Stimulated activated CD8-positive, alpha-beta memory T cell treated with anti-CD3 and anti-CD28 coated beads, Interleukin-15, amount 100 ng/mL, for 4 hours (primary cell): ENCODE measurements at places on chromosomes 13 and 19.

- DNase-seq: no peak
Measured at GRCh38 chr13:111401755-111402154, 81.3 kb downstream of the TEX29 start.

DNA sequence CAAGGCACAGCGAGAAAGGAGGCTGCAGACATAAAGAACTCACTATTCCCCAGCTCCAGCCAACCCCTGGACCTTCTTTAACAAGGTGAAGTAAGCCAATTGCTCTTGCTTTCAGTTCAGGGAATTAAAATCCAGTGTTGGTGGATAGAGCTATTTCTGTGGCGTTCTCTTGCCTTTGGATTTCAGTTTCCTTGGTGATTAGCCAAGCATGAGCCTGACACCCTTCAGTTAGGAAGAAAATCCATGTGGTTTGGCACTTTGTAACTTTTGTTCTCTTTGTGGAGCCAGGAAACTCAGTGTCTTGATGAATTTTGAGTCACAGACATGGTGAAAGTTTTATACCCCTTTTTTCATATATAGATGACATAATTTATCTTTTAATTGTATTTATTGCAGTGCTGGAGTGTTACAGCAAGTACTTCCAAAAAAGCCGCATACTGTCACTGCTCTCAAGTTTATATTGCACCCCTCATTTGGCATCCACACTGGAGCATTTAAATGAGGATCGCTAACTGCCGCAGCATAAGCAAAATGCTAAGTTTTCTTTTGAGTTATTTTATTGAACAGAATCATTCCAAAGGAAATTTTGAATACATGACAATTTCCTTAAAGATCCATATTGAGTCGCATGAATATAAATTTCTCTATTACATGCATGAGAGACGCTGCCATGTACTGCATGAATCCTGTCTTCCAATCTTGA, 406.8 kb downstream of the MYO16 start:
- no peak for DNase-seq

DNA sequence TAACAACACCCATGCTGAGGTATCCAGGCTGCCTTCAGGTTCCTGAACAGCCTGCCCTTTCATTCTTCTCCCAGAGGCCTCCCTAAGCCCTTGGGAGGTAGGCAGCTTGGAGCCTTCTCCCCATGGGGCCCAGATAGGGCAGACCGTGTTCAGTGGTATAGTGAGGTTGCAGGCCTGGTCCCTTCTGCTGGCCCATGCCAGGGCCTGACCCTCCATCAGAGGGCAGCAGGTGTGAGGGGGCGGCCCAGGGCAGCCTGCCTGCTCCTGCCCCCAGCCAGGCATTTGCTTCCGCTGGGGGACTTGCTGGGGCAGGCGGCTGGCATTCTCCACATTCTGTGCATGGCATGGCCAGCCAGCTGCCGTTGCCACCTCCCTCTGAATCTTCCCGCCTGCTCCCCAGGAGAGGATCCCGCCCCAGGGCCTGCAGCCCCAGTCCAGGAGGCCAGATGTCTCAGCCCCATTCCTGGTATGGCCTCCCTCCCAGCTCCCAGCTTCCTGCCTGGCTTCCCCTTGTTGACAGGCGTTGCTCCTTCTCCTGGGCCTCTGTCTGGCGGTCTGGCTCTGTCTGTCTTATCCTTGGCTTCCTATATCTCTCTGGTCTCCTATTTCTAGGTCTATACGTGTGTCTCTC, 8.9 kb downstream of the CIC start:
- no peak for DNase-seq

DNA sequence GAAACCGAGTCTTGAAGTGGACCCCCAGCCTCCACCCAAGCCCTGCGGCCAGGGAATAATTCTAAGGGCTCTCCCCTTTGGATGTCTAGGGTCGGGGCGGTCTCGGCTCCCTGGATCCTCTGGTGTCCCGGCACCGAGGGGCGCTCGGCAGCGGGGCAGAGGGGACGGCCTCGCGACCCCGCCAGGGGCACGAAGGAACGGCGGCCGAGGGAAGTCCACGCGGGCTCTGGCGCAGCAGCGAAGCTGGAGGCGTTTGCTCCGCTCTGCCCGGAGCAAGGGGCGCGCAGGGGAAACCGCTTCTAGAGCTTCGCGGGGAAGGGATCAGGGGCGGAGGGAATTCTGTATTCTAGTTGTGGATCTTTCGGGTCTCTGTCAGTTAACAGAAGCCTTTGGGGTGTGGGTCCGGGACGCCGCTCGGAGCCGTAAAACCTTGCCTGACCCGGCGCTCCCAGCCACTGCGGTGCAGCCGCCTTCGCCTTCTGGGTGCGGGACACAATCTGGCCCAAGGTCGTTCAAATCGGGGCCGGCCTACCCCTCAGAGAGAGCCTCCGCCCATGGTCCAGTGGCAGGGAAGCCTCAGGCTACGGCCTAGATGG, 118.2 kb downstream of the KCNRG start:
- DNase-seq: no peak

GRCh38 chr13:35387682-35388250, 88.7 kb downstream of the MAB21L1 start:
- no peak for DNase-seq

GRCh38 chr13:113999618-113999910, 25.7 kb upstream of the C13orf46 start:
- no peak for DNase-seq

DNA sequence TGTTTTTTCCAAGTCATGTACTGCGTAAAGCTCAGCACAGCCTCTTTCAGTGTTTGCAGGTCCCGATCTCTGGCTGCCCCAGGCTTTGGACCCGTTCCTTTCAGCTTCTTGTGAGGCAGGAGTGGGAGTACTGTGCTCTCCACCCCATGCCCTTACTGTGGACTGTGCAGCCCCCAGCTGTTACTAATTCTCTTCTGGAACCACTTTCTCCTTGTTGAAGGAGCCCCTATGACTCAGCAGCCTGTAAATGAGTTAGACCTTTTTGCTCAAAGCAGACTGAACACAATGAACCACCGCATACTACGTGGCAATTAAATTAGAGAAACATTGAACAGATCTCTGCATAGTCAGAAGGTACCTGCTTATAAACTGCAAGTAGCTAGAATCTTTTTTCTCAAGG, 39.0 kb downstream of the SERTM1 start:
- DNase-seq: no peak

- no peak for DNase-seq
Measured at GRCh38 chr19:33275933-33276619, 26.3 kb downstream of the CEBPA start.

GRCh38 chr19:48812094-48812929, 1.5 kb upstream of the BCAT2 start:
- peak; percentile 26 for DNase-seq

DNA sequence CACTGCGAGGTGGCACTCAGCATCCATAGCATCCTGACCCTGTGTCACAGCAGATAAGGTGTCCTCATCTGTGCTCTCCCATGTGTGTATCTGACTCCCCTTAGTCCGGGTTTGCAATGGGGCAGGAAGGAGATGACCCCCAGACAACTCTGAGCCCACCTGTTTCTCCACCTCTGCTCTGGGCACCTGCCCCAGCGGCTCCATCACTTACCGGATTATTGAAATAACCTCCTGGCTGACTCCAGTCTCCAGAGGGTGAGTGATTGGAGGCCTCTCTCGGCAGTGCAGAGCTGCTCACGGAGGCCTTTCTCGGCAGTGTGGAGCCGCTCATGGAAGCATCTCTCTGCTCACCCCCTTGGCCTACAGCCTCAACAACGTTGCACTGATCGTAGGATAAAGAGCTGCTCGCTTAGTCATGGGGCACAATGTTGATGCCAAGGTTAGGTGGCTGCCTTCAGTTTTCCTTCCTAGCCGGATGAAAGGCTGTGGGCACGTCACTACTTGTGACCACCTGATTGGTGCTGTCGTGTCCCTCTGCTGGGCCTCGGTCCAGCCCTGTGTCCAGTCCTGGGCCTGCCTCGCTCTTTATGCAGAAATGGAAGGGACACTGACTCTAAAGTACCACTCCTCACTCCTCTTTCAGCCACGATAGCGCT, 67.6 kb downstream of the TEX29 start:
- DNase-seq: no peak

- no peak for DNase-seq
Measured at GRCh38 chr13:42189061-42189460, 82.9 kb upstream of the AKAP11 start.

- DNase-seq: no peak
Measured at GRCh38 chr19:3045885-3046697, 16.2 kb downstream of the TLE5 start.

GRCh38 chr19:50486823-50487515, 10.3 kb upstream of the GARIN5A start:
- no peak for DNase-seq

DNA sequence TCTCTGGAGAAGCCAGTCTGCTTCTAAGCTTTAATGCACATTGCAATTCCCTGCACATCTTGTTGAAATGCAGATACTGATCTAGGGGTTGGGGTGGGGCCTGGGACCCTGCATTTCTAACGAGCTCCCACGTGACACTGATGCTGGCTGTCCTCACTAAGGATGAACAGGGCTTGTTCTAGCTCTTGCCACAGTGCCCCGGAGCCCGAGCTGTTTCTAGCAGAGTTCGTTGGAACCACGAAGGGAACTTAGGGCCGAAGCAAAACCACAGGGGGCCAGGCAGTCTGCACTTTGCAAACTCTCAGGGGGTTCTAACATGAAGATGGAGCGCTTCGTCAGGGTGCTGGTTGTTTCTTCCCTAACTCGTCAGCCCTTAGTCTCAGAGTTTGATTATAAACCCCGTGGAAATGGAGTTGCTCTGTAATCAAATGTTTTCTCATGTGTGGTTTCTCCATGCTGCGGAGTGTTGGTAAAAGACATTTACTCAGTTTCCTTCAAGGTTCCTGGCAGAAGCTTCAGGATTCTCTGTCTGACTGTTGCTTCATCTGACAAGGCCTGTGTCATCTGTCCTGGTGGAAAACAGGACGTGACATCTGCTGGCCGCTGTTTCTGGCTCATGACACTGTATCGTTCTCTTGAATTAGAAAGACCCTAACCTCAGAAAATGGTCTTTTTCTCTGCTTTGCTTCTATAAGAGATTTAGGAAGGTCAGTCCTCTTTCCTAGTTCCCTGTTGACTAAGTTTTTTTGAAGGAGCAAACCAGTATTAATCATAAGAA, 221.5 kb downstream of the TEX29 start:
- DNase-seq: no peak

GRCh38 chr19:49011194-49011593, 5.7 kb downstream of the LHB start:
- DNase-seq: no peak

GRCh38 chr13:49890376-49890775, 45.8 kb downstream of the SPRYD7 start:
- no peak for DNase-seq

DNA sequence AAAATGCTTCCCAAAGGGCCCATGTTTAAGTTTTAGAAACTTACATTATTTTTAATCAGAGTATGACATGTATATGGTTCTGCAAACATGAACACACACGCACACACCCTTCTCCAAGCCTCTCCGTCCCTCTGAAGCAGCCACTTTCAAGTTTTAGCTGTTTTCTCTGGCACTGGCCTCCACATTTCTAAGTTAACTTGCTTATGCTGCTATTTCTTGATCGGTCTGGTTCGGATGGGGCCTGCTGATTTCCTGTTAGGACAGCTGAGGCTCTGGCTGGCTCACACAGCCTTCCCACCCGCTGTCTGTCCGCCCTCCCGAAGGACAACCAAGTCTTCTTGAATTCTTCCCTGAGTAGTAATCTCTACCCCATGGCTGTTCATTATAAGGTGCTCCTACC, 4.4 kb downstream of the SPC24 start:
- DNase-seq: no peak

GRCh38 chr13:98484289-98485219, 92.4 kb downstream of the STK24 start:
- peak; percentile 43 for DNase-seq

- DNase-seq: peak; percentile 49
Measured at GRCh38 chr19:16143399-16144215, at the start of gene HSH2D. Gene HSH2D, plus strand, starts transcription at chr19:16143685. Its CDS starts 5,066 bp downstream, at chr19:16148751.

DNA sequence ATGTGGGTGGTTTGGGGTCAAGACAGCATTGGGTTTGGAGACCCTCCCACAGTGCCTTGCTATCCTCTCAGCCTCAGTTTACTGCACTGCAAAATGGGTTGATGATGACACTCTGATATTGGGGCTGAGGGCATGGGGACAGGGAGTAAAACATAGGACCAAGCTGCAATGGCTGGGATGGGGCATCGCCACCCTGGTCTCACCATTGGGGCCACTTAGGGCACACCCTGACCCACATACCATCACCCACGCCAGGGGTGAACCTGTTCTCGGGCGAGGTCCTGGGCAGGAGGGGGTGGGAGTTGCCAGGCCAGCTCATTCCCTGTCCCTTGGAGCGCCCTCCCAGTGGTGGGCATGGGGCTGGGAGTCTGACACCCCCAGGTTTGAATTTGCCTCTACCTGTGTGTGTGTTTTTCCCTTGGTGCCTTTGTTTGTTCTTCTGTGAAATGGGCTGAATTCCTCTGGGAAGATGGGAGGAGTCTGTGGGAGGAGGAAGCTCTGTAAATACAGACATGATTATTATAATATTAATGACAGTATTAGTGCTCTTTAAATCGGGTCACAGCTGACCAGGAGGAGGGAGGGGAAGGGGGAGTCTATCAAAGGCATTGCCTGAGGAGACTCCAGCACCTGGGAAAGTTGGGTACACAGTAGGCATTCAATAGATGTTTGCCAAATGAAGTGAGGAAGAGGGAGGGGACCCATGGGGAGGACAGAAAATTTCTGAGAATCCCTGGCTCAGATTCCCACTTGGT, 2.2 kb upstream of the FCHO1 start:
- DNase-seq: no peak

DNA sequence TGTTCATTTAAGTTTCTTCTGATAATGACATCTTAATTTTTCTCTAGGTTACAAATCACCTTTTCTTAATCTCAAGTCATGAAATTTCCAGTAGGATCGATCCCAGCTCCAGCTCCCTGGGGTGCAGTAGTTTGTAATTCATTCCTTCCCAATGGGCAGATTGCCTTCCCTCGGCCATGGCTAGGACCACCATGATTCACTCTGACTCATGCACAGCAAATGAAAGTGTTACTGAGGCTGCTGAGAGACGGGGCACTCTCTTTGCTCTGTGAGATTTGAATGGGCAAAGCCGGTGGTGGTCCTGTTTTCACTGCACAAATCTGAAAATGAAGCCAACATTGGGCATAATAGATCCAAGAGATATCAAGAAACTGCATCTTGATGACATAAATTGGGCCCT, 202.8 kb upstream of the IRS2 start:
- no peak for DNase-seq

- DNase-seq: no peak
Measured at GRCh38 chr19:45729800-45730290, 851 bp downstream of the FBXO46 start.

DNA sequence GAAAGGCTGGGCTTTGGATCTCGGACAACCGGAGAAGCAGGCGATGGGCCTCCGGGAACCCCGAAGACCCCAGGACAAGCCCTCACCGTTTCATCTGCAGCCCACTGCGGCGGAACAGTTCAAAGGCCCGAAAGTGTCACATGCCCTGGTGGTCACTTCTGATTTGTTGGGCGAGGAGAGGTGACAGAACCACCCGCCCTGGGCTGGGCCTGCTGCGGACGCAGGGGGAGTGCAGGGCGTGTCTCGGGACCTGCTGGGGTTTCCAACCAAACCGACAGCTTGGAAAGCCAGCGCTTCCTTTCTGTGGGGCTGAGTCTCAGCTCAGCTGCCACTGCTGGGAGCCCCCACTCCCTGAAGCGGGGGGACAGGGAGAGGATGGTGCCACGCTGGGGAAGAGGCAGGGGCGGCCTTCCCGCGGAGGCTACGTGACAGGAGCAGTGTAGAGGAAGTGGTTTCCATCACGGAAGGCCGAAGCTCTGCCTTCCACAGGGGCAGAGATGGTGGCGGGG, 22.8 kb upstream of the ZBTB7A start:
- no peak for DNase-seq
